ENCODE measurements at places on chromosomes 11 and 22.

GRCh38 chr11:129729823-129730222, 85.8 kb upstream of the TMEM45B start:
- no peak for DNase-seq

- peak; percentile 79 for DNase-seq
These were observed 38.7 kb upstream of the LINC01488 start for GRCh38 chr11:69442807-69443137.

DNA sequence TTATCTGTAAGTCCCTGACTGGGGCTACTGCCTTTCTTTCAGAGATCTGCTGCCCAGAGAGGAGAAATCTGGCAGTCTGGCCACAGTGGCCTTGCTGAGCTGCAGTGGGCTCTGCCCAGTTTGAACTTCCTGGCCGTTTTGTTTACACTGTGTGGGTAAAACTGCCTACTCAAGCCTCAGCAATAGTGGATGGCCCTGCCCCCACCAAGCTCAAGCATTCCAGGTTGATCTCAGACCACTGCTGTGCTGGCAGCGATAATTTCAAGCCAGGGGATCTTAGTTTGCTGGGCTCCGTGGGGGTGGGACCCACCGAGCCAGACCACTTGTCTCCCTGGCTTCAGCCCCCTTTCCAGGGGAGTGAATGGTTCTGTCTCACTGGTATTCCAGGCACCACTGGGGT, 117.5 kb downstream of the TRPC6 start:
- no peak for DNase-seq

GRCh38 chr11:62444236-62444833, 25.5 kb downstream of the SCGB1A1 start:
- no peak for DNase-seq

- no peak for DNase-seq
These were observed 4.9 kb downstream of the TMEM109 start for GRCh38 chr11:60918939-60919265.

DNA sequence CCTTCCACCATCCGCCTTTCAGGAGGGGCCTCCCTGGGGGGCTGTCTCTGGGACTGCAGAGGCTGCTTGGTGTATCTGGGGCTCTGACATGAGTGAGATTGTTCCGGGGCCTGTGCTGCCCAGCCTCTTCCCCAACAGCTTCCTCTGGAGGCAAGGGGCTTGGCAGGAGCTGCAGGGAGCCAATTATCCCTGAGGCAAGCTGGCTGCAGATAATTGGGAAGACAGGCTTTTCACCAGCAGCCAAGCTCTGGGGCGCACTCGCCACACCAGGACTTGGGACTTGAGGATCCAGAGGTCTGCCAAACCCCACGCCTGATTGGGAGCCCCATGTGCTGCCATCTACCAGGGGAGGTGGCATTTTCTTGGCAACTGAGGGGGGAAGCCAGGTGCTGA, 15.6 kb upstream of the RTN4R start:
- no peak for DNase-seq

GRCh38 chr11:78323363-78323762, 94.3 kb downstream of the GAB2 start:
- DNase-seq, result no peak

GRCh38 chr11:33490842-33491370, 209.7 kb downstream of the C11orf91 start:
- DNase-seq, result no peak

DNA sequence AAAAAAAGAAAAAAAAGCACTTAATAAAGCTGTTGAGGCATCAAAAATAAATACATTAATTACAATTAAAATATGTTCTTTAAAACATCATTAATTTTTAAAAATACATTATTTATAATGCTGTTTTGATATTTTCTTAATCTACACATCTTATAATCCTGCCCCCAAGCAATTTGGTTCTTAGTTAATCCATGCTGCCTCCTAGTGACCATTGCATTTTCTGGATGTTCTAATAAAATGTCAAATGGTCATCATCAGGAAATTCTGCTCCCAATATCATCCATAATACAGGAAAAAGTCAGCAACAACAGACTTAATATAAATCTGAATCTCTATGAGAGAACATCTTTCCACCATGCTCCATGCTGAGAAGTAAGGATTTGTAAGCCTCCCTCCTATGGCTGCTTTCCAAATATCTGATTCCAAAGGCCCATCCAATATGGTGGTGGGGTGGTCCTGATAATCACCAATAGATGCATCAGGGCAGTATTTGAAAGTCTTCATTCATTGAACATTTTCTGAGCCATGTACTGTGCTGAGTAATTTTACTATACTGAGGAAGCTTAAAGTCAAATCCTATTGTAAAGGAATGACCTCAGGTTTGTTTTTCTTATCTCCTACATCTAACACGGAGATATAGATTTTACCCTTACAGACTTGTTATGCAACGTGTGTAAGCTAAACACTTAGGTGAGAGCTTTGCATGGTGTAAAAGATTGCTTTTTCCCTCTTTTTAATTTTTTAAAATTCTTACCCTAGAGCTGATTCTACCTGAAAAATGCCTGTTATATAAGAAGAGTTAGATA, 124.7 kb upstream of the BMAL1 start:
- DNase-seq, result peak; percentile 60

Measured in adipocyte (in vitro differentiated cells).